WTC11 (cell line): ENCODE measurements at places on chromosomes 2 and 18. TPM values are rescaled to one million over a fixed set of nuclear protein-coding genes. Genes with fewer than 3 reads are reported as not detected.
A peak's percentile ranks its signal among the peaks of the same experiment; 100 is the strongest.

DNA sequence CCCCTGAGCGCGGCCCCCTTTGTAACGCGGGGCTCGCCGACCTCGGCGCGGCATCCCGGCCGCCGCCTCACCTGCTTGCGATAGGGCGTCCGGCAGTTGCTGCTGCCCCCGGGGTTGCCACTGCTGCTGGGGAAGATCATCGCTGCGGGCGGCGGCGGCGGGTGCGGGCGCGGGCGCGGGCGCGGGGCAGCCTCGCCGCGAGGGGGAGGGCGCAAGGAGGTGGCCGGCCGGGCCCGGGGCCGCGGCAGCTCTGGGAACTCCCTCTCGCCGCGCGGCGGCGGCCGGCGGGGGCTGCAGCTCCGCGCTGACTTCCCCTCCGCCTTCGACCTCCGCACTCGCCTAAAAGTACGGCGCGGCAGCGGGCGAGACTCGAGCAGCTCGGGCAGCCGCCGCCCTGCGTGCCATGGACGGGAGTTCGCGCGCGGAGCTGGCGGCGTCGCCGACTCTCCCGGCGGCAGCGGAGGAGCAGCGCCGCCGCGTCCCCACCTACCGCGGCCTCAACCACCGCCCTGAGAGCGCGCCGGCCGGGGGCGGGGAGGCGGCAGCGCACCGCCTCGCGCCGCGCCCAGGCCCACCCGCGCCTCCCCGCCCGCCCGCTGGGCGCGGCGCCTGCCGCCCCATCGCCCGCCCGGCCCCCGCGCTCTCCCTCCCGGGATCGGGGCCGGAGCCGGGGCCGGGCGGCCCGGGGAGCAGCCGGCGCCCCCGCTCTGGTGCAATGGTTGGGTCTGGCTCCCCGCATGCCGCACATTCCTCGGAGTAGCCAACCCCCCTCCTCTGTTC lies 86.0 kb downstream of the RBMS1 start:
- H3K4me1 ChIP-seq, result peaks cover 55% of the 10 kb centered on the region
- H3K27ac ChIP-seq, result peak overlapping the region; percentile 81; the same call in 1 of the 2 replicates
- peak; percentile 68 for DNase-seq
- H3K4me3 ChIP-seq, result peak overlapping the region; percentile 85
- H3K27me3 ChIP-seq, result peaks cover 44% of the 10 kb centered on the region

DNA sequence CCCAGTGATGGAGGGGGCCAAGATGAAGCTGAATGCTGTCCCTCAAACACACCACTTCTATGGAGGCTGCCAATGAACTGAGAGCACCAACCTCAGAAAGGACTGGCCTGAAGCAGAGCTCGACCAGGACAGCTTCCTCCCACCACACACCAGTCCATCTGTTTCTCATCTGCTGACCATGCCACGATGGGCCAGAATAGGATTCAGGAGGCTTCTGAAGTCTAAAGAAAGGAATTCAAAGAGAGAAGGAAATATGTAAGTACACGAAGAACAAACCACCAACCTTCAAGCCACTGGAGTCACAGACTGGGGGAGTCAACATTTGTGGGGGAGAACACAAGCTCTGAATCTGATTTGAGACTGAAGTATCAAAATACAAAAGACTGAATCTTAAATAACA lies 157.6 kb upstream of the CCDC68 start:
- no peaks in the 10 kb centered on the region for H3K27me3 ChIP-seq
- H3K4me3 ChIP-seq, result no peak overlapping the region
- DNase-seq, result no peak
- no peaks in the 10 kb centered on the region for H3K36me3 ChIP-seq

- H3K27ac ChIP-seq, result no peak overlapping the region
- no peaks in the 10 kb centered on the region for H3K36me3 ChIP-seq
- H3K4me1 ChIP-seq, result no peaks in the 10 kb centered on the region
- DNase-seq, result no peak
These were observed 64.3 kb downstream of the NCKAP5 start for GRCh38 chr2:133503927-133504326.

DNA sequence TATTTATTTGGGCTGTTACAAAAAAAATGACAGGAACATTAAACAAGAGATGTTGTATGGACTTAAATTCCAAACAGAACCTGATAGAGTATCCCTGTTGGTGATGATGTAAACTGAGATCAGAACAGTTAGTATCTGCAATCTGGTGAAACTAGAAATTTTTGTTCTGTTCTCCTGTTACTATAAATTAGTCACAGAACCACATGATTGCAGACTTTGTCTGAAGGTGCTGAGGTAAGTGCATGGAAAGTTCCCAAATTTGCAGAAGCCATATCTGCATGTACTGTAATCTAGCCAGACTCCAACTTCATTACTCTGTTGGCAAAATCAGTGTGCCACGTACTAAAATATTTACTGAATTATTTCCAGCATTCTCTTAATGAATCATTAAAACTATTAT lies 516.3 kb upstream of the FSIP2 start:
- H3K27ac ChIP-seq, result no peak overlapping the region
- no peaks in the 10 kb centered on the region for H3K27me3 ChIP-seq
- H3K4me1 ChIP-seq, result no peaks in the 10 kb centered on the region
- no peak overlapping the region for H3K4me3 ChIP-seq
- no peak for DNase-seq
- no peaks in the 10 kb centered on the region for H3K36me3 ChIP-seq

Gene LOXHD1
- 0.35 to 0.64 TPM (median 0.57 TPM) in 3 replicates for total RNA-seq

DNA sequence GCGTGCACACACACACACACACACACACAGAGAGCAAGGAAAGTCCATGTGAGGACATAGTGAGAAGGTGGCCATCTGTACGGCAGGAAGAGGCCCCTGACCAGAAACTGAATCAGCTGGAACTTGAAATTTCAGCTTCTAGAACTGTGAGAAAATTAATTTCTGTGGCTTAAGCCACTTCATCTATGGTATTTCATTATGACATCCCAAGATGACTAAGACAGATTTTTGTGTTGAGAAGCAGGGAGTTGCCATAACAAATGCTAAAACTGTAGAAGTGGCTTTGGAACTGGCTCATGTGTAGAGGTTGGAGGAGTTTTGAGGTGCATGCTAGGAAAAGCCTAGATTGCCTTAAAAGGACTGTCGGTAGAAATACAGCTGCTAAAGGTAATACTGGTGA lies 63.4 kb upstream of the ZBTB7C start:
- no peaks in the 10 kb centered on the region for H3K4me1 ChIP-seq
- no peak overlapping the region for H3K27ac ChIP-seq
- H3K27me3 ChIP-seq, result peaks cover 10% of the 10 kb centered on the region
- no peaks in the 10 kb centered on the region for H3K36me3 ChIP-seq

Gene AGXT
- 0.16 to 0.37 TPM (median 0.24 TPM) in 3 replicates for total RNA-seq

DNA sequence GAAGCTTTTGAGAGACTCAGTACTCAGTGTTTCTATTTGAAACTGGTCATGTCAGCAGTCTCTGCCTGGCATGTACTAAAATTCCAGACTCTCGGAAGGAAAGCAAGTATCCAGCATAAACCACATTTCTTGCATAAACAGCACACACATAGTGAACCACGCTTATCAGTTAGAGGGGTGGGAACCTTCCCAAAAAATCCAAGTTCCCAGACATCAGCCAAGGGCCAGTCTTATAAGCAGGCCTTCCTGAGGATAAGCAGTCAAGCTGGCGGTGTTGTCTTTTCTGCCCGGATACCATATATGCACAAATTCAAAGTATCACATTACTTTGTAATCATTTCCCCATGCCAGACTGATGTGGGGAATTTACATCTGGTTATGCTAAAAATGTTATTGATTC lies 73.6 kb downstream of the ST6GAL2 start:
- peaks cover 9% of the 10 kb centered on the region for H3K36me3 ChIP-seq
- no peaks in the 10 kb centered on the region for H3K27me3 ChIP-seq
- H3K27ac ChIP-seq, result no peak overlapping the region
- H3K4me3 ChIP-seq, result no peak overlapping the region
- no peak for DNase-seq
- peaks cover 3% of the 10 kb centered on the region; the same call in 1 of the 2 replicates for H3K4me1 ChIP-seq

Gene VIL1
- total RNA-seq, result 2.9 to 3.8 TPM (median 3.0 TPM) in 3 replicates

GRCh38 chr2:15988733-15989132 lies 48.4 kb downstream of the MYCN start:
- no peak overlapping the region for H3K4me3 ChIP-seq
- no peak overlapping the region for H3K27ac ChIP-seq
- no peaks in the 10 kb centered on the region; the same call in 1 of the 2 replicates for H3K27me3 ChIP-seq
- no peak for DNase-seq

DNA sequence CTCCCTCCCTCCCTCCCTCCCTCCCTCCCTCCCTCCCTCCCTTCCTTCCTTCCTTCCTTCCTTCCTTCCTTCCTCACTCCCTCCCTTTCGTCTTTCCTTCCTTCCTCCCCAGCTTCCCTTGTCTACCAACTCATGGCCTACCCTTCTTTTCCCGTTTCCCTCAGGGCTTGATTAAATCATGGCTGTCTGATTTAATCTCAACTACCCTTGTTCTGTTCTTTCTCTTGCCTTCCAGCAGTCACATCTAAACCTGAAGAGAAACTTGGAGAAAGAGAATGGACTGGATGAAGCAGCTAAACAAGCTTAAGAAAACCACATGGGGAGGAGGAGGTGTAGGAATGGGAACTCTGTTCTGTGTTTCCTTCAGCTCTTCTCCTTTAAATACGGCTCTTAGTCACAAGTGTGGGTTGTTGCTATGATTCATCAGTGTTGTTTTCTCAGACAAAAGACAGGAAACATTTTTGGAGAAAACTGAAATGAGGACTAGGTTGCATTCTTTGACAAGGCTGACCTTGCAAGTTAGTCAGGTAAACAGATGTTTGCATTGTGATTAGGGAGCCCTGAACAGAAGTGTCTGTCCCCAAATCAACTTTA lies 177.9 kb downstream of the LRRTM1 start:
- no peak overlapping the region for H3K4me3 ChIP-seq
- no peaks in the 10 kb centered on the region for H3K4me1 ChIP-seq
- H3K27me3 ChIP-seq, result no peaks in the 10 kb centered on the region
- H3K27ac ChIP-seq, result no peak overlapping the region

Gene NDC80
- 36.6 to 43.0 TPM (median 36.9 TPM) in 3 replicates for total RNA-seq

Gene ONECUT2
- total RNA-seq, result 0.87 to 1.9 TPM (median 1.6 TPM) in 3 replicates

Gene UGGT1
- total RNA-seq, result 43.3 to 57.9 TPM (median 50.1 TPM) in 3 replicates

DNA sequence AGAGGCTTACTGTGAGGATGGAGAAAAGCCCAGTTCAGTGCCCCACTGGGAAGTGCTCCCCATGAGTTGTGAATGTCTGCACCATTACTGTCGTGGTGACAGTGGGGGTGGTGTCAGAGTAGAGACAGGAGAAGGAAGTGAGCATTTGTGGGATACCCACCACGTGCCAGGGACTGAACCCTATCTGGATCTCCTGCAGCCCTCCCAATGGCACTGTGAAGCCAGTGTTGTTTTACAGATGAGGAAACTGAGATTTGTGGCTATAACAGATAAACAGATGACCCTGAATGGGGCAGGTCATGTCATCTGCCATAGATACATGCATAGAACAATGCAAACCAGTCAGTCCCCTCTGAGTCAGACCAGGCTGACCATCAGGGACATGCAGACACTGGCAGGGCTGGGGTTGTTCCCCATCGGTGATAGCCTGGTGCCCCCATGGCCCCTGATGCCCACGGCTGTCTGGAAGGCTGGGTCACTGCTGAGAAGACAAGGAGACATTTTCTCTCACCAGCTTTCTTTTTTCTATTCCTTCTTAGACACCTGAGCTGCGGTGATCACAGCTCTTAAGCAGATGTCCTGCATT lies 60.8 kb downstream of the EMILIN2 start:
- no peak overlapping the region for H3K27ac ChIP-seq
- H3K4me3 ChIP-seq, result peak overlapping the region; percentile 76
- DNase-seq, result no peak
- H3K27me3 ChIP-seq, result peaks cover 7% of the 10 kb centered on the region

- DNase-seq, result no peak
- H3K27ac ChIP-seq, result no peak overlapping the region
- no peaks in the 10 kb centered on the region; the same call in 1 of the 2 replicates for H3K36me3 ChIP-seq
- H3K4me3 ChIP-seq, result no peak overlapping the region
- no peaks in the 10 kb centered on the region for H3K27me3 ChIP-seq
These were observed 46.0 kb downstream of the CCDC195 start for GRCh38 chr2:224670203-224670602.

DNA sequence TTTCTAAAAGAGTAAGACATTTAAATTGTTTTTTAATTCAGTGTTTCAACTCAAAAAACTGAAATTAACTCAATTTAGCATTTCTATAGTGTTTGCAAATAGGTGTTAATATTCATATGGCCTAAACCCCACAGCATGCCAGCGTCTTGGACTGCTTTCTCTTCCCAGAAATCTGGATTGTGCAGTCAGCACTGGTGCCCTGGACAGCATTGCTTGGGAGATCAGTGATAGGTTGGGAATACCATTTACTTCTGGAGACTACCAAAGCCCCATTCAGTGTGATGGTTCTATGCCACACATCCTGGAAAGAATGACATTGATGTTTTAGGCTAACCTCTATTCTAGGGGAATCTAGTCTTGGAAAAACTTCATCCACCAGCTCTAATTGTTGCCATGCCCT lies 455.0 kb upstream of the KLHL29 start:
- DNase-seq, result no peak
- no peaks in the 10 kb centered on the region for H3K36me3 ChIP-seq
- no peaks in the 10 kb centered on the region for H3K27me3 ChIP-seq
- no peak overlapping the region for H3K27ac ChIP-seq
- H3K4me1 ChIP-seq, result peaks cover 14% of the 10 kb centered on the region

DNA sequence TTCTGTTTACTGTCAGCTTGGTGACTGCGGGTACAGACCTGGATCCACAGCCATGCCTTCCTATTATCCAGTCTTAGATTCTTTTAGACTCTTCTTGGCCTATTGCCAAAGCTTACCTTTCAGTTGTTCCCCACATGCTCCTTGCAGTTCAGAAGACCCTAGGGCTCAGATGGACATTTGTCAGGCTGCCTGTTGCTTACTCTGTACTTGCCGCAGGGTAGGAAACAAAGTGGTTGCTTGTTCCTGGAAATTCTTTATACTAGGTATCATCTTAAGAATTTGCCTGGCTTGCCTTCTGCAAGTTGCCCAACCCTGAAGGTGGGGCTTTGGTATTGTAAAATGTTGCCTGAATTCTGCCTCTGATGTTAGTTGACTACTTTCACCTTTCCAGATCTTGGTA lies 24.4 kb downstream of the CD28 start:
- no peak for DNase-seq
- H3K27me3 ChIP-seq, result no peaks in the 10 kb centered on the region
- H3K4me3 ChIP-seq, result no peak overlapping the region
- H3K27ac ChIP-seq, result no peak overlapping the region
- peaks cover 21% of the 10 kb centered on the region for H3K4me1 ChIP-seq
- no peaks in the 10 kb centered on the region for H3K36me3 ChIP-seq

Gene FAM228B
- 2.7 to 7.4 TPM (median 6.9 TPM) in 3 replicates for total RNA-seq

Gene ORMDL1
- 38.4 to 40.1 TPM (median 39.9 TPM) in 3 replicates for total RNA-seq
